Posterior vena cava (tissue), 2 donors: ENCODE measurements at places on chromosomes 6 and 20.

DNA sequence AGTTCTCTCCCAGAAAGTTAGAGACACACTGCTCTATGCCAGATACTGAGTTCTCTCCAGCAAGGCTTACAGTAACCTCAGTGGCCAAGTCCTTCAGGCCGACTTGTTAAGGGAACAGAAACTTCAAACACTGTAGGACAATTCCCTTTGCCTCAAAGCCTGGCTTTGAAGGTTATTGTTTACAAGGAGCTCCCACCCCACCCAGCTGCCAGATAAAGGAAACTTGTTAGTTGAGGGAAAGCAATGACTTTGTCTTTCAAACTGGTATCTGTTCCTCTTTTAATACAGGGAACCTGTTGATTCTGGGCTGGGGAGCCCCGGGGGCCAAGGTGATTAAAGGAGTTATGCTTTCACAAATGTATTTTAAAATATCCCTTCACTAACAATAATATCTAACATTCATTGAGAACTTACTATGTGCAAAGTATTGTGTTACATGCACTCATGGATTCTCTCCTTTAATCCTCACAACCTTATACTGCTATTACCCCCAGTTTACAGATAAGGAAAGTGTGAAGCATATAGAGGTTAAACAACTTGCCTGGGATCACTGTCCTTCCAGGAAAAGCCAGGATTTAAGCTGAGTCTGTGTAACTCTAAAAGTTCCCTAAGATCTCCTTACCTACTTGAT, 27.6 kb upstream of the CDKN1A start:
- DNase-seq: no peak

GRCh38 chr6:139753198-139753861, 378.9 kb upstream of the CITED2 start:
- no peak for DNase-seq

GRCh38 chr6:84764332-84765049, at the start of gene TBX18:
TBX18 (minus strand) TSS chr6:84764598; CDS start chr6:84764181, 417 bp downstream.
- peak; percentile 98 for DNase-seq

DNA sequence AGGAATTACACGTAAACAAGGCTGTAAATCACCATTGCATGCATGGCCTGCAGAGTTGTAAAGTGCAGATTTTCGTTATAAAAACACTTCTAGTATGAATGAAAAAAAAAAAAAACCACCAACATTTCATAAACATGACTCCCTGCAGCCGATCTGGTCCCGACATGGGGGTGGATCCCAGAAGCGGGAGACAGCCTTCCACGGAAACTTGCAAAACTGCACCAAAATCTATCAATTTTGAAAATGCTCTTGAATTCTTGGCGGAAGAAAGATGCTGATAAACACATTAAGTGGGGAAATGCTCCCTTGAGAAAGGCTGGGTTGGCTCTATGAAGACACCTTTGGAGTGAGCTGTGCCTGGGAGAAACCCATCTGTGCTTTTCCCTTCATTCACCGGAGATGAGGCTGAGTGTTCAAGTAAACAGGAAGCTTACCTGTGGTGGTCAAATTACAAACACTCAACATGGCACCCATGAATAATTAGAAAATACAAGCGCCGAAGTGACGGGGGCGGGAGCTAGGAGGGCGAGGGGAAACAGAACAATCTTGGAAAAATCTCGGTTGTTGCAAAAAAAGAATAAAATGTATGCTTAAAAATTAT, 845 bp upstream of the ANKRD60 start:
- DNase-seq: no peak

GRCh38 chr6:124888581-124889371, 73.5 kb upstream of the RNF217 start:
- no peak for DNase-seq

DNA sequence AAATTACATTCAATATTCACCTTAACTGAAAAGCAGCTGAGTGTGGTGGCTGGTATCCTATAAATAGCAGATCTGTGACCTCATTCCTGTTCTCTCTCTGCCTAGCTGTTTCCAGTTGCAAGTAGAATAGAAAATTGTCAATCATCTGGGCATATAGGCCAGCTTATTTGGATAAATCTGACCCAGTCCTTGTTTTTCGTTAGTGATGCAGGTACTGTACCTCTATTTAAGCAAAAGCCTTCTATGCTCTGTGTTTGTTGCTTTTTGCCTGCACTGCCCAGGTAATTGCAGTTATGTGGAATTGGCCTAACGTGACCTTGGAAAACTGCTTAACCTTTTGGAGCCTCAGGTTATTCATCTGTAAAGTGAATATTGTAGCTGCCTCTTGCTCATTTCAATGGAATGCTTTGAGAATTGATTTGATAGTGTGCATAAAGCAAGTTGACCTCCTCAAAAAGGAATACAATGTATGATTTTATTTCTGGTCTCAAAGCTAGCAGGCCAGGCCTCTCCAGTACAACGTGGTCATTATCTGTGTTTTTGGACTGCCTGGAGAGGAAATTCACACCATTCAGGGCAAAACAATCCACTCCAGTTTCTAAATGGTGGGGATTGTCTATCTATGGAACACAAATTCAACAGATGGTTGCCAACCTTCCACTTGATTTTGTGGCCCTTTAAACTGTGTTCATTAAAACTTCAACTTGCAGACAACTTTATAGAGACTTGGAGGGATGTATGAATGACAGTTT, 508.7 kb upstream of the CITED2 start:
- no peak for DNase-seq

DNA sequence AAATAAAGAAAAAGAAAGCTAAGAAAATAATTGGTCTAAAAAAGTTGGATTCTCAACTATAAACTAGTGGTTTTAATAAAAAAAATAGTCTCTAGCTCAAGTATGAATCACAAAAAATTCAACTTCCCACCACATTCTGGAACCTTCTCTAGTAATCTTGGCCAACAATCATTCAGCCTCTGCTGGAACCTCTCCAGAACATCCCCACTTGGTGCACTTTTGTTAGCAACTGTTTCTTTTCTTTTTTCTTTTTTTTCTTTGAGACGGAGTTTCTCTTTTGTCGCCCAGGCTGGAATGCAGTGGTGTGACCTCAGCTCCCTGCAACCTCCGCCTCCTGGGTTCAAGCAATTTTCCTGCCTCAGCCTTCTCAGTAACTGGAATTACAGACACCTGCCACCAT, 35.7 kb downstream of the TXLNB start:
- no peak for DNase-seq
